ENCODE measurements at places on chromosomes 2 and 18.

DNA sequence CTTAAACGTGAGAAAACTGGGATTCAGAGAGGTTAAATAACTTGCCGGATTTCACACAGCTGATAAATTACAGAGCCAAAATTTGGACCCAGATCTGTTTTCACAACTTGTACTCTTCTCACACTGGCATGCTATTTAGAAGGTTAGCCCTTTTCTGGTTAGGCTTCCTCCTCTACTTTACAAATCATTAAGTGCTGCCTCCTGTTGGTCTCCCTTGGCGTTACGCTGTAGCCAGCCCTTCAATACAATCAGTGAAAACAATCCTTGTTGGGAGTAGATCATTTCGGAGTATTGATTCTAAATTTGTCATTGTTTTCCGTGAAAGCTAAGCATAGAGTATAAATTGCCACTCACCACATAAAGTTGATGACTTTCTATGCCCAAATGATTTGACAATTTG, 153.5 kb downstream of the ARHGAP15 start:
- DNase-seq = no peak

GRCh38 chr2:132766573-132766972, 96.6 kb upstream of the LYPD1 start:
- peak; percentile 32 for DNase-seq

- DNase-seq = no peak
These were observed 359.2 kb downstream of the TGIF1 start for GRCh38 chr18:3808985-3809780.

- DNase-seq = peak; percentile 42
These were observed 131.4 kb downstream of the ZNF236 start for GRCh38 chr18:76953583-76954233.

DNA sequence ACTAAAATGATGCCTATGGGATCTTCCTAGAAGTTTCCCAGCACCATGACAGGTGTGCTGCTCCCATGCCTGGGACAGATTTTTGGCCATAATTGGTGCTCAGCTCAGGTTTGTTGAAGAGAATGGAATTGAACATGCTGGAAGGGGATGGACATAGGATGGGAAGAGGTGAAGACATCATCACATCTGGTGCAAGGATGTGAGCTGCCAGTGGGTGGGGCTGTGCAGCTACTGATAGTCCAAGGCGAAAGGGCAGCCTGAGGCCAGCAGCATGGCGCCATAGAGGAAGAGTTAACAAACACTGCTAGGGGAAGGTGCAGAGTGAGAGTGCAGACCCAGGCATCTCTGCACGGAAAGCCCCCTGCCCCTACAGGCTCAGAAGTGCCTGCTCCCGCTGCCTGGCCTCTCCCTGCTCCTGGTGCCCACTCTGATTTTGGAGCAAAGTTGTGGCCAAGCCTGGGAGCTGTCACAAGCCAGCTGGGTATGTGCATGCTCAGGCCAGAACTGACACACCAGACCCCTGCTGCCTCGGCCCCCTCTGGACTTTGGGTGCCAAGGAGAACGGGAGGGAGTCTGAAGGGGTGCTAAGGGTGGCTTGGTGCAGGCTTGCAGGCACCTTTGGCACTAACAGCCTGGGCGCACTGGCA, 178.6 kb downstream of the ZBTB7C start:
- peak; percentile 75 for DNase-seq

GRCh38 chr2:197560146-197560665, 44.3 kb downstream of the MOB4 start:
- no peak for DNase-seq

GRCh38 chr2:26521054-26521912, 43.4 kb upstream of the OTOF start:
- peak; percentile 3 for DNase-seq

All from NCI-H1105 treated with DMSO at 0.1 percent for 48 hours (cell line).